Activated CD8-positive, alpha-beta memory T cell treated with anti-CD3 and anti-CD28 coated beads, Interleukin-2, amount 50 U/mL, for 48 hours (primary cell): ENCODE measurements at places on chromosomes 11 and 22.

DNA sequence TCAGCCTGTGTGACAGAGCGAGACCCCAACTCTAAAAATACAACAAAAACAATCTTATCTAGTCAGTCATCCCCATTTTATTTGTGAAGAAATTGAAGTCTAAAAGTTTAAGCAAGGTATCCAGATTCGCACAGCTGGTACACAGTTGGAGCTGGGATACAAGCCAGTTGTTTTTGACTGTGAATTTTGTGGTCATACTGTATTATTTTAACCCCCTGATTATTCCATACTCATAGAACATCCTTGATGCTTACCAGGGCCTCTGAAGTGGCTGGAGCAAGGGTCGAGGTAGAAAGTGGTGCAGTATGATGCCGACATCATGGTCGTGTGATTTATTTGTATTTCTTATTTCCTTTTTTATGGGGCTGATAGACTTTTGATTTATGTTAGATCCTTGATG is 50.0 kb downstream of the BID start:
- no peak for DNase-seq

DNA sequence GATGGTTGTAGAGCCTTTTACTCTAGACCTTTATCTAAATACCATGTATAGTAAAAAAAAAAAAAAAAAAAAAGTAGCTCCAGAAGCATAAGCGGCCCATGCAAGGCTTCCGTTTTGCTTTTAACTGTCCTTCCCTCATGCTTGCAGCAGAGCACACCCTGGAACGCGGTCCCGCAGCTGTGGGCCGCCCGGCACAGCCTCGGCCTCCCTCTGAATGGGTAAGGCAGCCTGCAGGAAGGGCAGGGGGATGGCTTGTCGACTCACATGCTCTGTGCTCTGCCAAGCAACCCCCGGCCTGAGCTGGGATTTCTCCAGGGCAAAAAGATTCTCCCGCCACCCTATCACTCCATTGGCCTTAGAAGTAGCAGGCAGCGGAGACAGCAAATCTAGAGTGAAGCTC is 101.4 kb upstream of the BID start:
- DNase-seq = no peak

- DNase-seq = no peak
Measured at GRCh38 chr11:108622341-108622740, 28.8 kb upstream of the EXPH5 start.

- no peak for DNase-seq
Measured at GRCh38 chr11:66231561-66231960, 36.9 kb upstream of the RAB1B start.

GRCh38 chr11:64372802-64373597 is 14.0 kb downstream of the RPS6KA4 start:
- DNase-seq = no peak

GRCh38 chr22:49755631-49756001 is 72.1 kb downstream of the BRD1 start:
- no peak for DNase-seq

- no peak for DNase-seq
Measured at GRCh38 chr11:21806947-21807346, 385.9 kb upstream of the ANO5 start.

DNA sequence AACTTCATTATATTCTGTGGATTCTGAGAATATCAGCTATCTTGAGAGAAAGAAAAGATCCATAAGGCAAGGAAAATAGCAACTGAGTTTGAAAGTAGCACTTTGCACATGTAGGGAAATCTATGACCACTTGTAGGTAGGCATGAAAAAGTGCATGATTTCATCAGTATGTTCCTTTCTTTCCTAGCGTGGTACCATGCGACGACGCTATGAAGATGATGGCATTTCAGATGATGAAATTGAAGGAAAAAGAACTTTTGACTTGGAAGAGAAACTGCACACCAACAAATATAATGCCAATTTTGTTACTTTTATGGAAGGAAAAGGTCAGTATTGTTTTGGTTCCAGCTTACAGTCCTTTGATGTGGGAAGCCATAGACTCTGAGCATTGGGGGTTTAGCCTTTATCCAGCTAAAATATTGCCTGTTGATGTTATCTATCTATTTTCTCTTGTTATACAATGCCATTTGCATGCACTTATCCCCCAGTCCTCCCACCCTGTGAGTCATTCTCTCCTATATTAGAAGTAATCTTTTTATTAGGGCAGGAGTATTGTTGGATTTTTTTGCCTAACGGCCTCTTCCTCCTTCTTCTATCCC is 60.9 kb downstream of the KDM2A start:
- no peak for DNase-seq

DNA sequence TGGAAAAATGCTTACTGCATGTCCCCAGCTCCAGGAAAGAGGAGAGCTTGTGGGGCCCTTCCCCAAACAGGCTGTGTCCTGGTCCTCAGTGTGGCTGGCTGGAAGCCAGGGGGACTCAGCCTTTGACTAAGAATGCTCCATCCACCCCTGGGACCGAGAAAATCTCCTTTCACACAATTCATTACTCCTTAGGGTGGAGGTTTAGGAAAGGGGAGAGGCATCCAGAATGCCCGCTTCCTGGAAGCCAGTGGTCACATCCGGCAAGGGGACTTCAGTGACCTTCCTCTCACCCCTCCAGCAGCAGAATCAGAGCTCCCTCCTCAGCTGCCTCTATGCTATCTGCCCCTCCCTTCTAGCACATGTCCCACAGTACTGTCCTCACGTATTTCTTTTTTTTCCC is 21.9 kb downstream of the ATG16L2 start:
- no peak for DNase-seq

DNA sequence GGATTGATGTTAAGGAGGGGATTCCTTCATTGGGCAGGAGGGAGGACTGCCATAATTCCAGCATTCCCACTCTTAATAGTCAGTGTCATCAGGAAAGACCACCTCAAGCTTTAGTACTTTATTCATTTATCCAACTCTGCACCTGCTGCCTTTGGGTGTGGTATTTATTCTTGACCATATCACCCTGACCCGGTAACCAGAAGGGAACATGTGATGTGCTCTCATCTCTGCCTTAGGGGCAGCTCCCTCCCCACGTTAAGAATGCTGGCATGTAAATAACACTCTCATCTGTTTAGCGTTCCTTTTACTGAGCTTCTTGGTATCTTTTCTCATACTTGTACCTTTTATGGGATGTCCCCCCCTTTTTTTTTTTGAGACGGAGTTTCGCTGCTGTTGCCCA is 7.7 kb downstream of the CAT start:
- no peak for DNase-seq

DNA sequence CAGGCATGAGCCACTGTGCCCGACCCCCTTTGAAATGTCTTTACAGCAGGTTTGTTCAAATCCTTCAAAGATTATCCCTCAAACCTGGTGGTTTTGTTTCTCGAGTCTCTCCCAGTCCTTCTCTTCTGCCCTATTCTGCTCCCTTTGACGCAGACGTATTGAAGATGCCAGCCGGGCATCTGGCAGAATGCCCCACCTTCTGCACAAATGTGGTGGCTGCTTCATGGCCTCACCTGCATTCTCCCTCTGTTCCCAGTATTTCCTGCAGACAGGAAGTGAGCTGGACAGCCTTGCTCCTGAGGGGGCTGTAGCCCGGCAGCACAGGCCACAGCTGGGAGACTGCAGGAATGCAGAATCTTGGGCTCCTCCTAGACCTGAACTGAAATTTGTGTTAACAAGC is 4.8 kb upstream of the NAP1L4 start:
- no peak for DNase-seq

DNA sequence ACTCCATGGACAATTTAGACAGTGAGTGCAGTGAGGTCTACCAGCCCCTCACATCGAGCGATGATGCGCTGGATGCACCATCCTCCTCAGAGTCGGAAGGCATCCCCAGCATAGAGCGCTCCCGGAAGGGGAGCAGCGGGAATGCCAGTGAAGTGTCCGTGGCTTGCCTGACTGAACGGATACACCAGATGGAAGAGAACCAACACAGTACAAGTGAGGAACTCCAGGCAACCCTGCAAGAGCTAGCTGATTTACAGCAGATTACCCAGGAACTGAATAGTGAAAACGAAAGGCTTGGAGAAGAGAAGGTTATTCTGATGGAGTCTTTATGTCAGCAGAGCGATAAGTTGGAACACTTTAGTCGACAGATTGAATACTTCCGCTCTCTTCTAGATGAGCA is 51.4 kb downstream of the SPECC1L start:
- no peak for DNase-seq

- no peak for DNase-seq
Measured at GRCh38 chr22:23207729-23208393, 27.6 kb downstream of the BCR start.

- DNase-seq = no peak
Measured at GRCh38 chr11:33700063-33700501, 544 bp downstream of the C11orf91 start.

DNA sequence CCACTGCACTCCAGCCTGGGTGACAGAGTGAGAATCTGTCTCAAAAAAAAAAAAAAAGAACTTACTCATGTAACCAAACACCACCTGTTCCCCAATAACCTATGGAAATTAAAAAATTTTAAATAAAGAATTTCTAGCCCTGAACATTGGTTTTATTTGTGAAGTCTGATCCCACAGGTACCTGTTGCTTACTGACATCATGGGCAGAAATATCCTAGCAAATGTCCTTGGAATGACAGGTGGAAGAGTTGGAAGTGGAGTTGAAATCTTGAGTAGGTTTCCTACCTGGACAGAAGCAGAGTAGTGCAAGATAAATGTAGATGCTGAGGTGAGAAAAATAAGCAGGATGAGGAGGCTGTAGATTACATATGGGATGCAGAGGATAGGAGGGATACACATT is 17.2 kb downstream of the CD3D start:
- no peak for DNase-seq

DNA sequence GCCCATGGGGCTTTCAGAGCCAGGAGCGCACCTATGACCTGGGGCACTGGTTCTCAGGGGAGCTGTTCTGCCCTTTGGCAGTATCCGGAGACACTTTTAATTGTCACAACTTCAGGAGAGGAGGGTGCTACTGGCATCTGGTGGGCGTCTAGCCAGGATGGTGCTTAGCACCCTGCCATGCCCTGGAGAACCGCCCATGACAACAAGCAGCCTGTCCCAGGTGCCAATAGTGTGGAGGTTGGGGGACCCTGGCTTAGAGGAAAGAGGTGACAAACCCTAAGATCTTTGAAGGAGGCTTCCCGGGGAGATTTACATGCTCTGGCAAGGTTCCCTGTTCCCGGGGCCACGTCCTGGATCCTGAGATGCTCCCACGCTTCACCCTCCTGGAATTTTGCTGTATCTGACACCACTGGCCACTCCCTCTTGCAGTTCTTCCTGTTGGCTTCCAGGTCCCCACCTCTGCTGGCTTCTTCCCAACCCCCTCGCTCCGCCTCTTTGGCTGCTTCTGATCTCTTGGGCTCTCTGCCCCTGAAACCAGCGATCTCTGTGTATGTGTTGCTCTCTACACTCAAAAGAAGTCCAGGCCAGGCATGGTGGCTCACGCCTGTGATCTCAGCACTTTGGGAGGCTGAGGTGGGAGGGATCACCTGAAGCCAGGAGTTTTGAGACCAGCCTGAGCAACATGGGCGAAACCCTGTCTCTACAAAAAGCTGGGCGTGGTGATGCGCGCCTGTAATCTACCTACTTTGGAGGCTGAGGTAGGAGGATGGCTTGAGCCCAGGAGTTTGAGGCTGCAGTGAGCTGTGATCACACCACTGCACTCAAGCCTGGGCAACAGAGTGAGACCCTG is 31.1 kb downstream of the FADS3 start:
- no peak for DNase-seq

DNA sequence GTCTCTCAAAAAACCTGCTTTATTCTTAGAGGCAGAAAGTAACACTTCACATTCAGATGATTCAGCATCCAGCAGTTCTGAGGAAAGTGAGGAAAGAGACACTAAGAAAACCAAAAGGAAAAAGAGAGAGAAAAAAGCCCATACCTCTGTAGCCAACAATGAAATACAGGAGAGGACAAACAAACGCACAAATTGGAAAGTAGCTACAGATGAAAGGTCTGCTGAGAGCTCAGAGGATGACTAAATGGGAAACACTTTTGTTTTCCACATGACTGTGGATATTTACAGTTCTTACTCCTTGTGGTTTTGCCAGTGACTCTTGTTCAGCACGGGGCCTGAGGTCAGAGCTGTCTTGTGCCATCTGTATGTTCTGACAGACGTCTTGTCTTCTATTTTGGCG is 3.8 kb downstream of the TIMM8B start:
- DNase-seq = no peak

DNA sequence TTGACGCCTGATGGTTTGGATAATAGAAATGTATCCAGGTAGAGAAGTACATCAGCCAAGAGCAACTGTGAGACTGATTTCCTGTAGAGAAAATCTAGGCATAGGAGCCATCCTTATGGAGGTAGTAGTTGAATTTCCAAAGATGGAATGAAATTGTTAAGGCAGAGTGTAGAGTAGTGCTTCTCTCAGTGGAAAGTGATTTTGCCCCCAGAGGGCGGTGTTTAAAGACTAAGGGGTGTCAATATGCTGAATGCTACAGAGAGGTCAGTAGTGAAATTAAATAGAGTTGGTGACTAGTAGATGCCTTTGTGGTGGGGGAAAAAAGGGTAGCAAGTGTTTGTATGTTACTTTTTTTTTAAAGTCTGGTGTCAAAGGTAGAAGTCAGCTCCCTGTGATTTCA is 54.5 kb downstream of the TRIM44 start:
- no peak for DNase-seq

GRCh38 chr11:8681837-8682302 is 595 bp downstream of the TRIM66 start:
- no peak for DNase-seq

GRCh38 chr11:63913866-63914830 is 2.8 kb downstream of the RCOR2 start:
- no peak for DNase-seq

DNA sequence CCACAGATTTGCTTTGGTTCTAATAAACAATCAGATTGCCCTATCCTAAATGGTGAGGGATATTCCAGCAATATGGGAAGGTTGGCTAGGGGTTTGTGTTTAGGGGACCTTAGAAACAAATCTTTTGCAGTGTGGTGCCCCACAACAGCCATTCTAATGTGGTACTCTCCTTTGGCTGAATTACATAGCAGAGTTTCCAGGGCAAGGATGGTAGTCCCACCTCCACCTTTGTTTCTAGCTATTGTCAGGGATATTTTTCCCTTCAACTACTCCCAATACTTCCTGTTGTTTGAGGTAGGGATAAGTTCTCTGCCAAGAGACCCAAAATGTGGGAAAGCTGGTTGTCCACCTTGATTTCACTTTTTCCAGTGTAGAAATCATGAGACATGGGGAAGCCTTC is 494.7 kb upstream of the CHORDC1 start:
- DNase-seq = no peak

GRCh38 chr22:32558681-32559355 is 84.2 kb downstream of the FBXO7 start:
- DNase-seq = no peak

DNA sequence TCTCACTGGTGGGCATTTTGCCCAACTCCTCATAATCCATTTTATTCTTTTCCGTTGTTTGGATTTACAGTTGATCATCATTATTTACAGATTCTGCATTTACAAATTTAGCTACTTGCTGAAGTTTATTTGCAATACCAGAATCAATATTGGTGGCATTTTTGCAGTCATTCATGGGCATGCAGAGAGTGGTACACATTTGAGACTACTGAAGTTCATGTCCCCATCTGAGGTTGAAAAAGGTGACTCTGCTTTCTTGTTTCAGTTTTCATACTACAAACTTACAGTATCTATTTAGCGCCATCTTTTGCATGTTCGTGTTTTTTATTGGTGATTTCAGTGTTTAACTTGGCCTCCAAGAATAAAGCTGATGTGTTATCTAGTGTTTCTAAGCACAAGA is 318.7 kb upstream of the CTSC start:
- DNase-seq = no peak
